ENCODE measurements at places on chromosomes 7 and 10.

DNA sequence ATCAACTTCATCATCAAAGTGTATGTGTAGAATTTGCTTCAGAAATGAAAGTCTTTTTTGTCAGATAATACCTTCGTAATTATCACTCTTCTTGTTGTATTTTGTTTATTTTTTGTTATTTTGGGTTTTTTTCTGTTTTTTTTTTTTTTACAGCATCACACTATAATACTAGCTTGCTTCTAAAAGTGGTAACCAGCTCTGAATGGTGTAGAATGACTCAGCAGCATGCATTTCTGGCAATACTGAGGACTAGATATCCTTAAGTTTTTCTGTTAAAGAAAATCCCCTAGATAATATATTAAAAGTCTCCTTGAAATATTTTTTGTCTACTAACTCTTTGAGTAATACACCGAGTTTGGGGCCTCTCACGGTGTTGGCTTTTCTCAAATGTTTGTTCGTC is 109.1 kb downstream of the LMBR1 start:
- DNase-seq: no peak

GRCh38 chr7:106070567-106071254 is 41.4 kb downstream of the SYPL1 start:
- DNase-seq: no peak

GRCh38 chr10:13969118-13969791 is 361.5 kb downstream of the FRMD4A start:
- no peak for DNase-seq

GRCh38 chr10:17199351-17199804 is 2.1 kb downstream of the TRDMT1 start:
- DNase-seq: no peak

- DNase-seq: no peak
These were observed 177.9 kb upstream of the PLXDC2 start for GRCh38 chr10:19638182-19638895.

- no peak for DNase-seq
These were observed 106.7 kb downstream of the NKX6-2 start for GRCh38 chr10:132679217-132679595.

DNA sequence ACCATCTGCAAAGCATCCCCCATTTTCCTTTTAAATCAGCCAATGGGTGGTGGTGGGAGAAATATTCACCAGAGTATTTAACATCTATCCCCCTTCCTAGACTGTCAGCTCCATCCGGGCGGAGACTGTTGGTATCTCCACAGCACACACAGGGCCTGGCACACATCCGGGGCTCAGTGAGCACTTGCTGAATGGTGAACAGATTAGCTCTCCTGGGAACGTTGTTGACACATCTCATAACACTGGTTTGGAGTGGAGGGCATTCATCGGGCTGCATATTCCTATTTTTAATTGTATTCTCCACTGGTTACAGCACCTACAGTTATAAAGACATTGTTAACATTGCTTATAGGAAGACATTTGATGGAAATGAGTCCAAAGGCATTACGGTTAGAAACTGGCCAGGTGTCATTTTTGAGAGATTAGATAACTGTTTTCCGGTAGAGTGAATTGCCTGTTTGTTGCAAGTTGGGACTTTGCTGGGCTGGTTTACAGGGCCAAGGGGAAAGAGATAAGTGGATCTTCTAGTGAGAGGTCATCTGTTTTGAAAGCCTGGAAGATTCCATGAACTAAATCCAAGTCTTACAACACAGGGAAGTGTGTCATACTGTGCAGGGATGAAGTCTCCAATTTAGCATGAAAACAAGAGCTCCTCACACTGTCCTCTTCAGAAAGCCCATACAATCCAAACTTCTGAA is 101.8 kb downstream of the EGFR start:
- DNase-seq: no peak
